ENCODE measurements at places on chromosomes 11 and 22.
A peak's percentile ranks its signal among the peaks of the same experiment; 100 is the strongest.

GRCh38 chr11:67303835-67304411 is 593 bp downstream of the SSH3 start:
- peak; percentile 84 for DNase-seq

DNA sequence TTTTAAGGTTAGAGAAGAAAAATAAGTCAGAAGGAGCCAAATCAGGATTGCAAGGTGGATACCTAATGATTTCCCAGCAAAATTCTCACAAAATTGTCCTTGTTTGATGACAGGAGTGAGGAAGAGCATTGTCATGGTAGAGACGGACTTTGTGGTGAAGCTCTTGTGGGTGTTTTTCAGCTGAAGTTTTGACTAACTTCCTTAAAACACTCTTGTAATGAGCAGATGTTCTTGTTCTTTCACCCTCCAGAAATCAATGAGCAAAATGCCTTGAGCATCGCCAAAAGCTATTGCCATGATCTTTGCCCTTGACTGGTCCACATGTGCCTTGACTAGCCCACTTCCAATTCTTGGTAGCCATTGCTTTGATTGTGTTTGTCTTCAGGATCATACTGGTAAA is 20.0 kb downstream of the CALCB start:
- DNase-seq, result no peak

GRCh38 chr11:43987384-43988039 is 45.1 kb downstream of the C11orf96 start:
- DNase-seq, result peak; percentile 61

- no peak for DNase-seq
Measured at GRCh38 chr11:60390419-60390818, 5.8 kb upstream of the MS4A14 start.

DNA sequence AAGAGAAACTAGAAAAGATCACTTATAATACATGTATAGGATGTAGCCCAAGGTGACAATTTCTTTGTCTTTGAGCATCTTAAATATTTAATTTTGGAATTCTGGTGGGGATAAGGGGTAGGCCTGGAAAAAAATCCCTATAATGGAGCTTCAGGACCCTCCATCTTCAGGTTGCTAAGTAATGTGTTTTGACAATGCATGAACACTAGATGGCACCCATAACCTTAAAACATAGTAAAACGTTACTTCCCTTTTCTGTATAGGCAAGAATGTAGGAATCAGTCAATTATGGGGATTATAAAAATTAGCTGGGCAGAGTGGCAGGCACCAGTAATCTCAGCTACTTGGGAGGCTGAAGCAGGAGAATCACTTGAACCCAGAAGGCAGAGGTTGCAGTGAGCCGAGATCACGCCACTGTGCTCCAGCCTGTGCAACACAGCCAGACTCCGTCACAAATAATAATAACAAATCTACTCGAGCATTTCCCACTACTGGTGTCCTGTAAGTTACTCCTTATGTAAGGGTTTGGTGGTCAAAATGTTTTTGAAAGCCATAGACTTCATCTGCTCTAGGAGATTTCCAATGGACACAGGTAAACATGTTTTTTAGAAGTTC is 541.9 kb upstream of the CCDC90B start:
- DNase-seq, result no peak

- no peak for DNase-seq
Measured at GRCh38 chr11:124482362-124483147, 37.1 kb upstream of the OR8B8 start.

Measured in H7 (cell line).